ENCODE measurements at places on chromosomes 6 and 20.

DNA sequence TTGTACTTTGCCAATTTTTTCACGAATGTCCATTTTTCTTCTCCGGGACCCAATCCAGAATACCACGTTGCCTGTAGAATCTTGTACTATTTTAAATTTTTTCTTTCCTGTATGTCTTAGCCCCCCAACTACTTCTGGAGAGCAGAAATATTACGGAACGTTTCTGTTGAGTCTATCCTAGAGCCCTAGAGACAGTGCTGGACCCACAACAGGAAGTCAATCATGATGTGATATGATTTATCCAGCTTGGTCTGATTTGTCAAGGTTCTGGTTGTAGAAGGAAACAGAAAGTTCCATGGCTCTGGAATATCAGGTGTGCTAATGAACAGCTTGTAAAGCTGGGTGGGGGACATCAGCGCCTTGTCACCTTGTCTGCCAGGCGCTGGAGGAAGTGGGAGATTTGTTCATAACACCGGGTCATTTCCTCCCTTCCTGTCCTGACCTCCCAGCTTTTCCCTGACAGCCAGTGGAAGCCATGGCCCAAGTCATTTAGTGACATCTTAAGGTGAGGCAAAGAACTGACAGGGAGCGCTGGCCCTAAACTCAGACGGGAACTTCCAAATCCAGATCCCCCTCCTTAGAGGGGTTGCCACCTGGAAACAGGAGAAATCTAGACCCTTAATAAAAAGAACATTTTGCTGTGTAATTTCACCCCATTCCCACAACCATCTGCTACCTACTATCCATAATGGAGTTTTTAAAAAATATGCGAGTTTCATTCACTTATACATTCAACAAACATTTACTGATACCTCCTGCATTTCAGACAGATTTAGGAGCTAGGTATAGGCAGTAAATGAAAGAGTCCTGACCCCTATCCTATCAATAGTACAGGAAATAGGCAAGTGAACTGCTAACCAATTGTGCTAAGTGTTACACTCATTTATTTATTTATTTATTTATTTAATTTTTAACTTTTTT is 130.5 kb downstream of the ZFP64 start:
- no peak for DNase-seq
- no peak overlapping the region for H3K4me3 ChIP-seq
- peaks cover 6% of the 10 kb centered on the region for H3K36me3 ChIP-seq

GRCh38 chr6:158783167-158783450 is 36.1 kb downstream of the EZR start:
- no peaks in the 10 kb centered on the region for H3K27me3 ChIP-seq
- H3K4me3 ChIP-seq, result no peak overlapping the region

DNA sequence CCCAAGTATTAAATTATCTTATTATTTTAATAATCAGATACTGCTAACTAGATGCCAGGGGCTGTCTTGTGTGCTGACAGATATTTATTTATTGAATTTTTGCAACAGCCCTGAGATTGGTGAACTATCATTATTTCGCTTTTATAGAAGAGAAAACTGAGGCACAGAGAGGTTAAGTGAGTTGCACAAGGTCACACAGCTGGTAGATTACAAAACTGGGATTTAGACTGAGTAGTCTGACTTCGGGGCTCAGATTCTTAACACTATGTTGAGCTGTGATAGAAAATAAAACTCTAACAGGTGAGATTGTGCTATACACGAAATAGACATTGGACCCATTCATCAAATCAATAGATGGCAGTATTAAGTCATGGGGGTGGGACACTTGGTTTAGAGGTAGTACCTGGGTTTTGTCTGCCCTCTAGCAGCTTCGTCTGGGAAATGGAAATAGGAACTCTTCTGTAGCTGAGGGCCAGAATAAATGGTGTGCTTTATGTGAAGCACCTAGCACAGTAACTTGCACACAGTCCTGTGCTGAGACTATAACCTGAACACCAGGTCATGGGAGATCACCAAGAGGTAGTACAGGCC is 113.4 kb downstream of the B3GAT2 start:
- no peaks in the 10 kb centered on the region for H3K27me3 ChIP-seq
- no peak overlapping the region for H3K27ac ChIP-seq
- peaks cover 21% of the 10 kb centered on the region for H3K4me1 ChIP-seq
- no peak overlapping the region for H3K4me3 ChIP-seq

DNA sequence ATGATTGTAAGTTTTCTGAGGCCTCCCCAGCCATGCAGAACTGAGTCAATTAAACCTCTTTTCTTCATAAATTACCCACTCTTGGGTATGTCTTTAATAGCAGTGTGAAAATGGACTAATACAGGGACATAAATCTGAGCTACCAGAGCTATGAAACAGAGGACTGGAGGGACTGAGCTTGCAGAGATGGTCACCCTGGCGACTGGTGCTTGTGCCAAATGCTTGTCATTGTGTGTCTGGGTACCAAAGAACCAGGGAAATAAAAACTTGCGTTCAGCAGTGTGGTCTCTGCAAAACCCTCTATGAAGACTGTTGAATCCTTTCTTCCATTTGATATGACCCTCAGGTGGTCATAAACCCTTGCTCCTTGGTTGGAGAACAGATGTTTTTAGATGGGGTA is 105.1 kb upstream of the PRL start:
- H3K36me3 ChIP-seq, result no peaks in the 10 kb centered on the region
- no peak for DNase-seq
- H3K4me1 ChIP-seq, result peaks cover 5% of the 10 kb centered on the region
- no peak overlapping the region for H3K27ac ChIP-seq

- peaks cover 5% of the 10 kb centered on the region for H3K4me1 ChIP-seq
- H3K27me3 ChIP-seq, result no peaks in the 10 kb centered on the region
- no peaks in the 10 kb centered on the region for H3K36me3 ChIP-seq
- no peak for DNase-seq
- H3K4me3 ChIP-seq, result no peak overlapping the region
Observed at GRCh38 chr6:25122001-25122400, 157.2 kb upstream of the CARMIL1 start.

DNA sequence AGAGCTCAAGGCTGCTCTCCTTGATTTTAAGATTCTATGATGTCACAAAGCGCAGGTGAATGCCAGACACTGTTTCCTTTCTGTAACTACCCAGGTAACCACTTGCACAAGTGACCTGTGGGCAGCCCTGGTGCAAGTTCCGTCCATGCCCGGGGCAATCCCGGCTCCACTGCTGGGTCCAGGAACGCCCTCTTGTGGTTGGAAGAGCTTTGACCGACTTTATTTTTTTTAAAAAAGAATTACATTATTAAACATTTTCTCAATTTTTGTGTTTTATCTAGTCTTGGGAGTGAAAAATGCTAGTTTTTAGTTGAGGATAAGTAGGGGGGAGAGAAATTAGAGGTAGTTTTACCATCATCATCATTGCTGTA is 695.2 kb downstream of the QKI start:
- peaks cover 2% of the 10 kb centered on the region for H3K27me3 ChIP-seq
- H3K4me1 ChIP-seq, result no peaks in the 10 kb centered on the region
- H3K36me3 ChIP-seq, result no peaks in the 10 kb centered on the region
- no peak overlapping the region for H3K27ac ChIP-seq
- no peak for DNase-seq

DNA sequence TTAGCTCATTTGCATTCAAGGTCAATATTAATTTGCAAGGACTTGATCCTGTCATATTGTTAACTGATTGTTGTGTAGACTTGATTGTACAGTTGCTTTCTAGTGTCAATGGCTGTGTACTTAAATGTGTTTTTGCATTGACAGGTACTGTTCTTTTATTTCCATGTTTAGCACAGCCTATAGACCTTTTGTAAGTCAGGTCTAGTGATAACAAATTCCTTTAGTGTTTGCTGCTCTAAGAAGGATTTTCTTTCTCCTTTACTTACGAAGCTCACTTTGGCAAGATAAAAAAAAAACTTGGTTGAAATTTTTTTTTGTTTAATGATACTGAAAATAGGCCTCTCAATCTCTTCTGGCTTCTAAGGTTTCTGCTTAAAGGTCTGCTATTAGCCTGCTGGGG is 942.3 kb downstream of the QKI start:
- H3K27me3 ChIP-seq, result no peaks in the 10 kb centered on the region
- no peak overlapping the region for H3K4me3 ChIP-seq
- no peak overlapping the region for H3K27ac ChIP-seq
- no peaks in the 10 kb centered on the region for H3K36me3 ChIP-seq
- no peak for DNase-seq

DNA sequence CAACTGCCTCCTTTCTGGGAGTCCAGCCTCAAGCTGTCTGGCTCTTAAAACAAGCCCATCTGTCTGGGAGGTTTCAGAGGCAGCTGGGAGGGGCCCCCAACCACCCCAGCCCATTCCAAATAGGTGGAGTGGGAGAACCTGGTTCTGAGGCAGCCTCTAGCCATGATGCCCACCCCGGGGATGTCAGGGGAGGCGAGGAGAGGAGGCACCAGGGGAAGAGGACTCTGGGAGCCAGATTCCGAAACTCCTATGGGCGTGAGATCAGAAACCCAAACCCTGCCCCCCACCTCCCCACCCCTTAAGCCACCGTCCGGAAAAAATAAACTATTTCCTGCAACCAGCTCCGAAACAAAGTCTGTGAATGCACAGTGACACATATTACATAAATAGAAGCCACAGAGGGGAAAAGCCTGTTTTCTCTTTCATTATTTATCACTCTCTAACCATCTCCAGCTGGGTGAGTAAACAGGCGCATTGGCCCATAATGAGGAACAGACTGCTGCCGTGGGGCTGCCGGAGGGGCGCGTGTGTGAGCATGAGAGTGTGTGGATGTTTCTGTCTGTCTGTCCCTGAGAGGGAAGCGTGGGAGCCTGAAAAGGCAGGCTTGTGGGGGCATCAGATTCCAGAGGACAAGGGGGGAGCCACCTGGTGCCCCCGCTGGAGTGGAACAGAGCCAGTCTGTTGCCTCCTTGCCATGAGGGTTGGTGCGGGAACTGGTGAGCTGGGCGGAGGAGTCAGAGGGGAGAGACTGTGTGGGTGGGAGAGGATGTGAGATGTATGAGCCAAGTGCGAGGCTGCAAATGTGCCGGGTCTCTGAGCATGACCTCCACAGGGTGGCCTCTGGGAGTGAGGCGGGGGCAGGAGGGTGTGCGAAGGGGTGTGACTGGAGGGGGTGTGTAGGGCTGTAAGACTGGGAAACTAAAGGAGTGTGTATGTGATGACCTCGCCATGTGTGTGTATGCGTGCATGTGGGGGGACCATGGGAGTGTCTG is 14.3 kb upstream of the FOXP4 start:
- H3K4me1 ChIP-seq, result peaks cover 41% of the 10 kb centered on the region
- no peak for DNase-seq
- H3K27me3 ChIP-seq, result peaks cover 16% of the 10 kb centered on the region
- H3K36me3 ChIP-seq, result no peaks in the 10 kb centered on the region
- peak overlapping the region; percentile 83 for H3K27ac ChIP-seq

GRCh38 chr20:62327726-62328495 is 25.1 kb downstream of the ADRM1 start:
- no peaks in the 10 kb centered on the region for H3K27me3 ChIP-seq
- no peak overlapping the region for H3K27ac ChIP-seq
- no peak for DNase-seq
- H3K36me3 ChIP-seq, result no peaks in the 10 kb centered on the region
- no peaks in the 10 kb centered on the region for H3K4me1 ChIP-seq
- no peak overlapping the region for H3K4me3 ChIP-seq
